Dorsolateral prefrontal cortex (tissue), 122 donors: ENCODE measurements at places on chromosomes 3 and 15.

GRCh38 chr15:39869254-39869653 is 50.8 kb downstream of the GPR176 start:
- DNase-seq = no peak

DNA sequence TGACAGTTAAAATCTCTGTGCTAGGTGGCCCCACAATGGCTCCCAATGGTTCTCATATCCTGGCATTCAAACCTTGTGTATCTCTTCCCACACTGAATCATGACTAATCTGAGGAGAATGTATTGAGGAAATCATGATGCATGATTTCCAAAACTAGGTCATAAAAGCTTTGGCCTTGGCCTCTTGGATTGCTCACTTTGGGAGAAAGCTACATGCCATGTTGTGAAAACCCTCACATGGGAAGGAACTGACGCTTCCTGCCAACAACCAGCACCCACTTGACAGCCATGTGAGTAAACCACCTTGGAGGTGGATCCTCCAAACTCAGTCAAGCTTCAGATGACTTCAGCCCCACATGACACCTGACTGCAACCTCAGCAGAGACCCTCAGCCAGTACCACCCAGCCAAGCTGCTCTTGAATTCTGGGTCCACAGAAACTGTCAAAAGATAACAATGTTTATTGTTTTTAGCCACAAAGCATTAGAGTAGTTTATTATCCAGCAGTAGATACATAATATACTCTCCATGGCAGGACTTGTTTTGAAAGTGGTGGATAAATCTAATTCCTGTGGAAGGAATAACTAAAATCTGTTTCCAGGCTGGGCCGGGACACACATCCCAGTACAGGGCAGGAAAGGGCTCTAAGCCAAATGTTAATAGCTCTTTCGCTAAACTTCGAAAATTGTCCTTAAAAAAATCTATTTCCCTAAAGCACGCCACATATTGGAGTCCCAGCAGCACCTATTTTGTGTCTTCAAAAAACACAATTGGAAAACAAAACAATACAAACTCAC is 1.0 kb upstream of the ZNF620 start:
- no peak for DNase-seq

- no peak for DNase-seq
Measured at GRCh38 chr3:47113669-47114365, 50.1 kb downstream of the SETD2 start.

DNA sequence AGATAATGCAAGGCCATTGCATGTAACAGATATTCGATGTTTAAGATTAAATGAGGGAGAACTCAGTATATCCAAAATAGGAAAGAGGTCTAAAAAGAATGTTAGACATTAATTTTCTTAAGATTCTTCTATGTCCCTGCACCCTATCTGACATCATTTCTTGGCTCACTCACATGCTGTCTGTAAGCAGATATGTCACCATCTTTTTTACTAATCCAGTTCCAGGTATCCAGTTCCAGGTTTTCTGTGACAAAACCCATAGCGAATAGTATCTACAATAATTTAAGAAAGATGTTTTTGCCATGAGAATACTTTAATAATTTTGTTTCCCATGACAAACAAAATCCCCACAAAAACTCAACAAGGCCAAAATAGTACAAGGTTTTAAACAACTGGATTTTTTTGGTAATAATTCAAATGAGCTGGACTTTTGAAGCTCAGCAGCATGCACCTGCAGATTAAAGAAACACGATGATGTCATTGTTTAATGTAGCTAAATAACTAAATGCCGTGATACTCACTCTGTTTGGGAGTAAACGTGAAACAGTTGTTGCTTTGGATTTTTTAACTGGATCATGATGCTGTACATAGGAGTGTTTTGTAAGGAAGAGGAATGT is 867.6 kb downstream of the EPHA3 start:
- DNase-seq = no peak

DNA sequence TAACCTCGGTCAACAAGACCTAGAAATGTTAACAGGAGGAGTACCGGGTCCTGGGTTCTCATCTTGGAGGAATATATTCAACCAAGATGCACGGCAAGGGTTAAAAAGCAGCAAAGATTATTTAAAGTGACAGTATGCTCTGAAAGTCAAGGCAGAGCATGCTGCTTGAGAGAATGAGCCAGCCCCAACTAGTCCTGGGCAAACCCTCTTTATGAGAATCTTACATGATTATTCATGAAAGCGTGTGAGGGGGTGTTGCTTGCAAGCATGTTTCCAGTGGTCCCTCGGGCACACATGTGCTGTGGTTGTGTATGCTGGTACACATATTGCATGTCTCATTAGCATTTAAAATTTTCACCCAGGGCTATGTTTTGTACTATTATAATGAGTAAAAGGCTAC is 1445.6 kb downstream of the SI start:
- DNase-seq = no peak

DNA sequence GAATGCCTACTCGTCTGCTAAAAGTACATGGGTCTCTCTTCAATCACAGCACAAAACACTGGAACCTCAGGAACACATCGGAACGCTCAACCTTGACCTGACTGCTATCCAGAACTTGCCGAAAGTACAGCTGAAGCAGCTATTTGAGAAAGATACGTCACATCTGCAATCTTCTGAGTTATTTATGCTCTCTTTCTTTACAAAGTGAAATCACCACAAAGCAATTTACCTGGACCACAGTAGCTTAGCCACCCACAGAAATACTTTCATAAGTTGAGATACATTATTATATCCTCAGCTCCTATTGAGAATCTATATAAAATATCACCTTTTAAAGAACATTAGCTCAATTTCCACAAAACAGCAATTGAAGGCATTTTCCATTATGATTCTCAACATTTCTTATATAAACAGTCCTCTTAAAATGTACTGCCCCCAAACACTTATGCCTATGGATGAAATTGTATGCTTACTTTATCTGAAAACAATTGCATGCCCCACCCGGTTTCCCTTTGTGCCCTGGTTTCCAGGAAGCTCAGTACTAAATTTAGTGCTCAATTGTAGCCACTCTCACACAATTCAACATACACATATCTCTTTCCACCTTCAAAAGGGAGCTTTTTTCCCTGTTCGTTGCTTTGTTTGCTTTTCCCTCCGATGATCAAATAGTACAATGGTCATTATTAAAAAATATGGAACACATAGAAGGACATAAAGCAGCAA is 31.8 kb downstream of the HEG1 start:
- no peak for DNase-seq
